NCI-H2029 treated with DMSO at 0.1 percent for 48 hours (cell line): ENCODE measurements at places on chromosomes 11 and 22.

GRCh38 chr11:128908391-128909246 lies 17.5 kb downstream of the KCNJ5 start:
- DNase-seq: no peak

- no peak for DNase-seq
Observed at GRCh38 chr11:37519781-37520180, 921.7 kb upstream of the RAG2 start.

DNA sequence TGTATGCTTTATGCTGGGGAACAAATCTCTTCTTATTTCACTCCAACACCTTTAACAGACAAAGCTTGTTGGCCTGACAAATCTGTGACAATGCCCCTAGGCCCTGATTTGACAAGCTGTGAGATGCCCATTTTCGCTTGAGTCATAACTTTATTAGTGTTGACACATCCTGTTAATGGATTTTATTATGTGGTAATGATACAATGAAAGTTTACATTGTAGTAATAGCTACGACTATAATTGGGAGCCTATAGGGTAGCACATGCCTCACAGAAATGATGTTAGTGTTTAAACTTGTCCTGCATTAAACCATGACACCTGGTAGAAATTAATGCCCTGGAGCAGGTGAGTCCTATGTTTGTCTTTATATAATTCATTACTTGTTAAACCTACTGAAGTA lies 3.3 kb upstream of the MMP10 start:
- DNase-seq: no peak

DNA sequence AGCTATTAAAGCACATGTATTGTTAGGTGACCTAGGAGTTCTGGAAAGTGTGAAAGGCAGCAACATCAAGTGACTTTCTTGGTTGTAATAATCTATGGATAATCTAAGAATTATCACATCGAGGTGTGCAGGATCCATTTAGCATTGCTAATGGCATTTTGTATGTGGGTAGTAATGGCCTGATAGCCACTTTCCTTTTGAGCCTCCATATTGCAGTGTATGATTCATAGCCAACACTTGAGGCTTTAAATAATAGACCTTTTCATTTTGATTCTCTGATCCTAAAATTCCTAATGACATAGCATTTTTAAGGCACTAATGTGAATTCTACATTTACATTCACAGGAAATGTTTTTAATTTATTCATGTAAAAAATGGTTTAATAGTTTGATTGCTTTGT lies 759.4 kb downstream of the NELL1 start:
- DNase-seq: no peak

DNA sequence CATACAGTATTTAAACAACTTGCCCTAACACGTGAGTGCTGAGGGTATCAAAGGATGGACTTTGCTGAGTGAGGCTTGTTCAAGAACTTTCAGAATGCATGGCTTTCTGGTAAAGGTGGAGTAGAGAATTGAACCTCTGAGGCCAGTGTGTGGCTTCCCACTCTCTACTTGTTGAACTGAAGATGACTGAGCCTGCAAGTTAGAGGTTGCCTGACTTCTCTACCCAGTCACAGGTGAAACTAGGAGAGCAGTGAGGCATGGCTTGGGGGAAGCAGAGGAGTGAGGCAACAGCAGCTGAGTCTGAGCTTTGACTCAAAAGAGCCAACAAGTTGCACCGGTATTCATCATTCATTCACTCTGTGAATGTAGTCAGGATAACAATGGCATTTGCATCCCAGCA lies 256.4 kb upstream of the SESN3 start:
- no peak for DNase-seq

DNA sequence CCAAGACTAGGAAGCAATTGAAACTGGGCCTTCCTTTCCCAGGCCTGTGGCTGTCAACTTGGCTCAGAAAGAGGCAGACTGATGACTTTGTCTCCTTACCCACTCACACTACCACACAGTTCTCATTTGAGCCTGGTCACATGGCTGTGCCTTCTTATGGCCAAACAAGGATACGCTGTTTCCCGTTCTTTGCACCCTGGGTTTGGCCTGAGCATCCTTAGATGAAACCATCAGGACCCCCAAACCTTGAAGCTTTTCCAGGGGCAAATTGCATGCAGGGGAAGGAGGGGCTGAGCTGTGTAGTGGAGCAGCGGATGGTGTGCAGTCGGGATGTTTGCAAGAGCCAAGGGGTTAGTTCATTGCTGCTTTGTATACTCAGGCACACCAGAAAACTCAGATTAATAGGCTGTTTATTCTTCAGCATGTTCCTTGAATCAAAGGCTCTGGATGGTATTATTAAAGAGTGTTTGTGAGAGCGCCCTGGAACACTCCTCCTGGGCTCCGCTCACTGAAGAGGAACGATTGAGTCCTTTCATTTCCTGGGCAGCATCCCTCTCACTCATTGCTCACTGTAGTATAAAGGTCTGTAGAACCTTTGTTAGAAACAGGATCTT lies 69.8 kb downstream of the ARFGAP2 start:
- DNase-seq: peak; percentile 84

DNA sequence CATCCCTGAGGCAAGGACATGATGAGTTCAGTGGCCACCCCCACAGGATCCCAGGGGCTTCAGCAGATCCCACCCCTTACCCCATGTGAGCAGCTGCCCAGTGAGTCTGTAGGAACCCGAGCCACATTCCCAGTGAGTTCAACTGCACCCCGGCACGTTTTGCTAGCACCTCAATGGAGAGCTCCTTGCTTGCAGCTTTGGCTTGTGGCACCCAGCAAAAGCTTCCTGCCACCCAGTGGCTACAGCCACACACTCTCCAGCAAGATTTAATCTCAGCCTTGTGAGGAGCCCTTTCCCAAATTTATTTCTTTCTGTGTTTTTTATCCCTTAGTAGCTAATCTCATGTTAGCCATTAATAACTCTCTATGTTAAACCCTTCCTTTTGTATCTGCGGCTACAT lies 4.0 kb downstream of the SAA1 start:
- DNase-seq: no peak

- DNase-seq: no peak
Observed at GRCh38 chr22:33923033-33923432, 2.8 kb upstream of the LARGE1 start.

DNA sequence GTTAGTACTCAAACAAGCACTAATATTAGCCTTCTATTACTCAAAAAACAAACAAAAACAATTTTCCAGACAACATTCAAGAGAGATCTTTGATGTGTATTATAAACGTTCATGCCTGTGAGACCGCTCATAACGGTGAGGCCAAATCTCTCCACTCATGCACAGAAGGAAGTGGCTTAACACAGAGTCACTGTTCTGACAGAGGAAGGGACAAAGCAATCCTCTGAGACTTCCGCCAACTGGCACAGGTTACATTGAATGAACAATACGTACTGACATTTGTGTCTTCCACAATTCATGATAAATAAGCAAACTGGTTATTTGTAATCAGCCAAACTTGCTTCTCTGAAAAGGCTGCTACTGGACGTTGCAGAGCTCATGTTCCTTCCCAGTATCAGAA lies 30.5 kb downstream of the CHKA start:
- DNase-seq: no peak

DNA sequence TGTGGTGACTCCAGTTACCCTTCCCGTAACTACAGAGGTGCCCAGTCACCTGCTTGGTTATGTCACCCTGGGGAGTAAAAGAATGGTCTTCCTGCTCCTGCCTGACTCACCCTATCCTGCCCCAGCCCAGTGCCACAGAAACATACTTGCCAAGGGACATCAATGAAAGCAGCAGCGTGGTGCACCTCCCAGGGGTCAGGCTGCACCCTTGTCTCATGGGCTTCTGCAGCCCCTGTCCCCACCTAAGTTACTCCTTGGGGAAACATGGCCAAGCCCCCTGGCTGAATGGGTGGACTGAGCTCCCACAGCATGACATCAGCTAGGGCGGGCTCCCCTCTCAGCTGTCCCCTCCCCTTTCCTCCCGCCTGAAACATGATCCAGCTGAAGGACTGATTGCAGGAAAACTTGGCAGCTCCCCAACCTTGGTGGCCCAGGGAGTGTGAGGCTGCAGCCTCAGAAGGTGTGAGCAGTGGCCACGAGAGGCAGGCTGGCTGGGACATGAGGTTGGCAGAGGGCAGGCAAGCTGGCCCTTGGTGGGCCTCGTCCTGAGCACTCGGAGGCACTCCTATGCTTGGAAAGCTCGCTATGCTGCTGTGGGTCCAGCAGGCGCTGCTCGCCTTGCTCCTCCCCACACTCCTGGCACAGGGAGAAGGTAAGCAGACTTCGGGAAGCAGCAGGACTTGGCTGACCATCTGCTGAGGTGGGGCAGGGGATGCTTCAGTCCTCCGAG lies at the start of gene HTR3A:
Gene HTR3A (plus strand): TSS at position 368 of the 730 bp plus-strand sequence. CDS start 218 bp downstream, at position 586.
- DNase-seq: peak; percentile 91

- no peak for DNase-seq
Observed at GRCh38 chr11:57379732-57380131, 1.2 kb downstream of the PRG3 start.

DNA sequence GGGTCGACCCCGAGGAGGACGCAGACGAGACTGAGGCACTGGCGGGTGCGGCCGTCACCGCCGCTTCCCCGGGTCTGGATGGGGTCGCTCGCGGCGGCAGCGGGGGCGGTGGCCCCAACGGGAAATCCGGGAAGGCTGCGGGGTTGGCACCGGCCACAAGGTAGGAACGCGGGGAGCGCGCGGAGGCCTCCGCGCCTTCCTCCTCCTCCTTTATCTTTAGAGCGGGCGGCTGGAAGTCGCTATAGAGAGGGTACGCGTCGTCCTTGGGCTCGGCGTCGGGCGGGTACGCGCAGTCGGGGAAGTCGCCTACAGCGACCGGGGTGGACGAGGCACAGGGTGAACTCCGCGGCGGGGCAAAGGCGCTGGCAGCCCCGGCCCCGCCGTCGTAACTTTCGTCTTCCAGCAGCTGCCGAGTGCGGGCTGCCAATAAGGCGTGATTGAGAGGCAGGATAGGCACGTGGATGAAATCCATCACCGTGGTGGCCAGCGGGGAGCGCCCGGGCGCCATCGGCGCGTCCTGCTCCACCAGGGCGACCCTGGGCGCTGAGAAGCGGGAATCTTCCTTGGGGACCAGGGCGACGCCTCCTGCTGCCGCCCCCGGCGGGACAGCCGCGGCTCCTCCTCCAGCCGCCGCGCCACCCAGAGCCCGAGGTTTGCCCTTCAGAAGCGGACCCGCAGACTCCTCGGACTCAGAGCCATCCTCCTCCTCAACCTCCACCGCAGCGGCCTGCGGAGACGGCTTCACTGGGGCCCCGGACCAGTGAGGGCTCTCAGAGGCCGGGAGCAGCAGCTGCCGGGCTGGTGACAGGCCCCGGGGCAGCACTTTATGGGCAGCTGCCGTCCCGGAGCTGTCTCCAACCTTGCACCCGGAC lies 1.7 kb downstream of the PGR start:
- no peak for DNase-seq

DNA sequence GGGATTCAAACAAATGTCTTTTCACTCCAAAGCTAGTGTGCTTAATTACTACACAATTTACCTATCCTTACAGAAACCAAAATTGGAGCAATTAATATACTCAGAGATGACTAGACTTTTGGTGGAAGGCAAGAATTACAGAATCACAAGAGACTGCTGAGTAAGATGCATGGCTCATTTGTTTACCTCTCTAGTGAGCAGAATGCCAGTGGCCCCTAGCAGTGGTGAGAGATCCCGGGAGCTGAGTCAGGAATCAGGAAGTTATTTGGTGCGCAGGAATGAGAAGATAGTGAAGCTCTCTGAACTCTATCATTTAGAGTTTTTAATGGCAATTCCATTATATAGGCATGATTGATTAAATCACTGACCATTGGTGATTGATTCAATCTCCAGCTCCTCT lies 188.9 kb upstream of the SESN3 start:
- DNase-seq: no peak

DNA sequence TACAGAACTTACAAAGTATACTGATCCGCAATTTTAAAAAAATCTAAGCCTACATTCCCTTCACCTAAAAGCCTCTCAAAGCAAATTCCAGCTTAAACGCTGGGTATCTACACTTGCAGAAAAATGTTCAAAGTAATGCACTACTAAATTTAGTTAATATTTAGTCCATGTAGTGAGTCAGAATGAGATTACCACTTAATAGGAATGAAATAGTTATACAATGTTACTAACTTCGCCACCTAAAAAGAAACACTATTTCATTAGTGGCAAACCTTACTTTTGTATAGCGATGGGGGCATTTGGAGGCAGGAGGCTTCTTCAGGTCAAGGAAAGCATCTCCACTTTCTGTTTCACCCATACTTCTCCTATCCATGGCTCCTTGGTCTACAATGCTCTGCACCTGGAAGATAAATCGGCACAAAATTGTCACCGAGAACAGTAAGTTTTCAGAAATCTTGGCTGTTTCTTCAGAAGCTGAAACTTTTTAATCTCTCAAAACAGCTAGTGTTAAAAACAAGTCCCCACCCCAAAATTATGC lies 1.2 kb downstream of the EIF4ENIF1 start:
- no peak for DNase-seq
